Stimulated activated CD8-positive, alpha-beta memory T cell treated with anti-CD3 and anti-CD28 coated beads, Interleukin-4, amount 100 ng/mL, for 48 hours (primary cell): ENCODE measurements at places on chromosomes 7 and 10.

GRCh38 chr10:22193945-22194344 lies 23.9 kb downstream of the EBLN1 start:
- no peak for DNase-seq

DNA sequence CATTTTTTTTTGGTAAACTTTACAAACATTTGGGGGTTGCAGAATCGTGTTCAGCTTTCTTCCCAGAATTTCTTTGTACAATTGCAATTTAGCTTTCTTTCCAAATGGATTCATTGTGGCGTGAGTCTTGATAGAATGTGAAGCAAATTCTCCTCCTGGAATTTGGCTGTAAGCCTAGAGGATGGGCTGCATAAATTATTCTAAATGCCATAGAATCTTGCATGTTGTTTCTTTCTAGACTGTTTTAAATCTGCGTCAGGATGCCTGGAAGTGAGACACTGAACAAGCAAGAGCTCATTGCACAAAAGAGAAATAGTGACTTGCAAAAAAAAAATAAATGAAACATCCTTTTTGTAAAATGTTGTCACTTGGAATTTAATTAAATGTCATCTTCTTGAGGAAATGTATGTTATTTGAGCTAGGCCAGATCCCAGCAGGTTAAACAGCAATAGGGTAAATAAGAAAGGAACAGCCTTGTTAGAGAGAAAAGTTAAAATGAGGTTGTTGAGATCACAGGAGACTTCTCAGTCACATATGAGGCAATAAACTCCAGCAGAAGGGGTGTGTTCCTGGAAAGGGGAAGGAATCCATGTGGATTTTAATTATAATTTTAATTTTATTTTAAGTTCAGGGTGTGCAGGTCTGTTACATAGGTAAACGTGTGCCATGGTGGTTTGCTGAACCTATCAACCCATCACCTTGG lies 483.0 kb downstream of the PLXDC2 start:
- no peak for DNase-seq

DNA sequence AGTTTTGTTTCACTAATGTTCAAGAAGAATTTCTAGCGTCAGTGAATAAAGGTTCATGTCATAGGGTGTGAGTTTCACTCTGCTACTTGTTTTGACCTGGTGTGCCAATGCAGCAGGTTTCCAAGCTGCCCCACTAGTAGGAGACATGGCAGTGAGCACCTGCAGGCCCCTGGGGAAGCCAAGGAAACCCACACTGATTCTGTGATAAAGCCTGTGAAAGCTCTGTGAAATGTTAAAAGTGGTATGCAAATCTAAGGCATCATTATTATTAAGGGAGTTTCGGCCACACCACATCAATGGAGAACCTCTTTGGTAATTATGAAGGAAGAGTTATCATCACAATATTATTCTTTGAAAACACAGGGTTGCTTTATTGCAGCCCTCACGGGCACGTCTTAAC lies 46.4 kb downstream of the ABCB5 start:
- no peak for DNase-seq

GRCh38 chr7:3412871-3413270 lies 111.8 kb downstream of the SDK1 start:
- no peak for DNase-seq

DNA sequence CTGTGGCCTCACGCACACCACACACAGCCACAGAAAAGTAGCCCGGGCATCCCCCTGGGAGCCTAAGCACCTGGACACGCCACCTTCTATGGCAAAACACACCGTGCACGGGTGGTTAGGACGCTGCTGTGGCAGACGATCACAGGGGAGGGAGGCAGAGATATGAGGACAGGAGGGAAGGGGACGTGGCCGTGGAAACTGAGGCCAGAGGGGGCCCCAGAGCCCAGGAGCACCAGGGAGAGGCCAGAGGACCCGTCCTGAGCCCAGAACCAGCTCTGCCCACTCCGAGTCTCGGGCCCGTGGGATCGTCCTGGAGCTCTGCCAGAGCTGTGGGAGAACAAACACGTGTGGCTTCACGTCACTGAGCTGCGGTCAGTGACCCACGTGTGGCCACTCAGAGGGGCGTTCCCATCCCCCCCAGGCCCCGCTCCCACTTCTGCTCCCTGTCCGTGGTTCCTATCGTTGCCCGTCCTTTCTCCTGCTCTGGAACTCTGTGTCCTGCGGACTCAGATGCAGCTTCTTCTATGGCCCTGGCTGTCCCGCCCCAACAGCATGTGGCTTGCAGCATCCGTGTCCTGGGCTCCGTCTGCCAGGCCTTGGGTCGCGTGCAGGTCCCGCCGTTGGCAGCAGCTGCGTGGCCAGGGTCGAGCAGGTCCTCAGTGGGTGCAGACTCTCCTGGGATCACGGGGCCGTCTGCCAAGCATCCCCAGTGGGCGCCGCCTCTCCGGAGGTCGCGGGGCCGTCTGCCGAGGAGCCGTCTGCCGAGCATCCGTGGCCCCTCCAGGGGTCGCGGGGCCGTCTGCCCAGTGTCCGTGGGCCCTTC lies 31.0 kb downstream of the GET4 start:
- DNase-seq: no peak

DNA sequence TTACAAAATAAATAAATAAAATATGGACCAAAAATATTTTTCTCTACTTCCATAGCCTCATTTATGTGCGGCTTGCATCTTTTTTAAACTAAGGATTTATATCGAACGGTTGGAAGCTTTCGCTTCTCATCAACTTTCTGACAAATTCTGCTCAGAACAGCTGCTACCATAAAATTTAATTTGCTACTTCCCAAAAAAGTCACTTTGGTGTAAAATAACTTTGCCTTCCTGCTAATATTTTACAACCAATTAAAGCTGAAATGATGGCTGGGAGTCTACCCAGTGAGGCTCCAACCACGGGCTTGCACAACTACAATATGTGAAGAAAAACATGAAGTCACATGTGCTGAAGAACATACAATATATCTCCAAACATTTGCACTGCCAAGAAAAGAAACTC lies 253.1 kb upstream of the NEBL start:
- no peak for DNase-seq

GRCh38 chr10:78450239-78450638 lies 416.6 kb downstream of the RPS24 start:
- DNase-seq: no peak

- no peak for DNase-seq
These were observed 479.6 kb downstream of the GATA3 start for GRCh38 chr10:8534096-8534495.

GRCh38 chr10:97024168-97025073 lies 161.3 kb downstream of the SLIT1 start:
- no peak for DNase-seq

- DNase-seq: no peak
These were observed 26.3 kb upstream of the CCDC7 start for GRCh38 chr10:32419615-32420014.

GRCh38 chr10:52030975-52031374 lies 283.1 kb upstream of the DKK1 start:
- DNase-seq: no peak

- no peak for DNase-seq
These were observed 662.9 kb downstream of the INHBA start for GRCh38 chr7:41039981-41040380.

DNA sequence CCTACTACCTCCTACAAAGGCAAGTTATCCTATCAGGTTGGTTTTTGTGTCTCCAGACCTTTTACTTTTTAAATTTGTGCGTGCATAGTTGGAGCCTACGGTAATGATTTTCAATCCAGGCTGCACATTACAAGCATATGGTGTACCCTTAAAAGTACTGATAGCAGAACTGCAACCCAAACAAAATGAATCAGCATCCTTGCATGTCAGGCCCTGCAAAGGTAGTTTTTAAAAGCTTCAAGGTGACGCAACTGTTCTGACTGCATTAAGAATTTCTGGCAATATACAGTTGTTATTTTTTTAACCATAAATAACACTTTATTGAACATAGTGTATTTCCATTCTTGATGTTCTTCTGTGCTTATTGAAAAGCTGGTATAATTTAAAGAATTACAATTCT lies 28.9 kb downstream of the GNAT3 start:
- DNase-seq: no peak

GRCh38 chr10:77936697-77937567 lies 10.4 kb upstream of the DLG5 start:
- no peak for DNase-seq

DNA sequence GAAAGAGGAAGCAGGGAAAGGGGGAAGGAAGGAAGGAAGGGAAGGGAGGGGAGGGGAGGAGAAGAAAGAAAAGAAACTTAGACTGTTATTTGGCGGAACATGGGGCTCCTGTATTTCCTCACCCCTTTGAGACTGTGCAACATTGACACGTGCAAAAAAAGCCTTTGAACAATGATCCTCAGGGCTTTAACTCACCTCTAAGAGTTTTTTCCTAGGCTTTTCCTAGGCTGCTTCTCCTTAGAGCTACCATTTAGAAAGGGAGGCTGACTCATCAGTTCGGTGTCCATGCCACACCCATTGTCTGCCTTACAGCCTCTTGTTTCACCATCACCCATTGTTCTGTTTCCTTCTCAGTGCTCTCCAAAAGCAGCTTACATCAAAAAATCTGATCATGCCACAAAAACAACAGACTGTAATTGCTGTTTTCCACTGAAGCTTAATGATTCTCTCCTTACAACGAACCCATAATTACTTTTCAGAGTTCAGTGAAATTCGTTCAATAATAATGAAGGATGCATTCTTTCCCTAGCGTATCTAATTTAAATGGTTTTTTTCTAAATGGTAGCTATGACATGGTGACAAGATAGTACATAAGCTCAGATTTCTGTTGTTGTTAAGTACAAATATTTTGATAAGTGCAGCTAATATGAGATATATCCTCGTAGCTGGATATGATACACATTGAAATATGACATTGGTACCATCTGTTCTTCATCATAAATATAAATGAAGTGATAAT lies 90.8 kb downstream of the PRLHR start:
- DNase-seq: no peak

DNA sequence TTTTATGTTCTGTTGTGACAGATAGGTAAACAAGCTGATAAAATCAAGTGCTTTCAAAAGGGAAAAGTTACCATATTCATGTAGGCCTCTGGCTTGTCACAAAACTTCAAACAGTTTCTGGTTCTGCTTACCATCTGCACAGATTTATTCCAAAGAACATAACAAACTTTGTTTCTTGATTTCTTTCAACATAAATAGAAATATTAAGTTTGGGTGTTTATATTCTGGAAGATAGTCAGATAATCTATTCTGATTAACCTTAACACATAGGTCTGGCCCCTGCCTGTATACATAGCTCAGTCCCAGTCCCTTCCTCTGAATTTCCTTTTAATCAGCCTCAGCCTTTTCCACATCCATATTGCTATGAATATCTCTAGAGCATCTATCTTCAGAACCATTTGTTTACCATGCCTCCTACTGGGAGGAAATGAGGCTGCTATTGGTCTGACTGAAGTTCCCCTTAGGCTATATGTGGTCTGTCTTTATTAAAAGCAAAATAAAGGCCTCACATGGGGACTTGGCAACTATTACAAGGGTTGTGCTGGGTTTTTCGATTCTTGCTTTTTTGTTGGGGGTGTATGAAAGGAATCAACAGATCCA lies 319.0 kb downstream of the HPSE2 start:
- no peak for DNase-seq

DNA sequence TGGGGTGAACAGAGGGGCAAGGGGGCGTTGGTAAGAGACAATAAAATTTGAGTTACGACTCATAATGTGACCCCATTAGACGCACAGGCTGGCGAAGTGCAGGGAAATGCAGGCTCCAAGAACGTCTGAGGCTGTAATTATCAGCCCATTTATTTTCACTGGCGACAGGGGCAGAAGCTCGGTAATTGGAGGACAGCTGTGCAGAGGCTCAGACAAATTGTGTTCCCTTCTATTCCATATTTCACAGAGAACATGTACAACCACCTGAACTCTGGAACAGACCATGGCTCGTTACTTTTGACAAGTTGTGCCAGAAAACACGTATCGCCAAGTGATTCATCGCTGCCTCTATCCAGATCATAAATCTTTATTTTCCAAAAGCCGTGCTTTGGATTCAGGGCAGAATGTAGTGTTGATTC lies 137.3 kb upstream of the FRMD4A start:
- no peak for DNase-seq

DNA sequence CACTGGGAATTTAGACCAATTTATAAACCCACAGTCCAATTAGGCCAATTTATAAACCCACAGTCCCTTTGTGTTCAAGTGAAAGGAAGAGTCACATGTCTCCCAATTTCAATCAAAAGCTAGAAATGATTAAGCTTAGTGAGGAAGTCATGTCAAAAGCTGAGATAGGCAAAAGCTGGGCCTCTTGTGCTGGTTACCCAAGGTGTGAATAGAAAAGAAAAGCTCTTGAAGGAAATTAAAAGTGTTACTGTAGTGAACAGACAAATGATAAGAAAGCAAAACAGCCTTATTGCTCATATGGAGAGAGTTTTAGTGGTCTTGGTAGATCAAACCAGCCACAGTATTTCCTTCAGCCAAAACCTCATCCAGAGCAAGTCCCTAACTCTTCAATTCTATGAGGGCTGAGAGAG lies 245.0 kb downstream of the HDAC9 start:
- no peak for DNase-seq
